ENCODE measurements at places on chromosomes 16 and 17. TPM values are rescaled to one million over a fixed set of nuclear protein-coding genes. Genes with fewer than 3 reads are reported as not detected.

NAA38 gene
- 40.0 TPM for total RNA-seq

CPNE7 gene
- 25.6 TPM for total RNA-seq

PIK3R5 gene
- not detected for total RNA-seq

MPV17L gene
- 0.72 TPM for total RNA-seq

FAM117A gene
- total RNA-seq = 0.57 TPM

KRTAP3-1 gene
- not detected for total RNA-seq

FTO gene
- total RNA-seq = 89.1 TPM

TBC1D3H gene
- not detected for total RNA-seq

EPX gene
- not detected for total RNA-seq

DVL2 gene
- 82.8 TPM for total RNA-seq

NSMCE1 gene
- 82.7 TPM for total RNA-seq

All from placental pericyte (primary cell).